ENCODE measurements at places on chromosomes 12 and 14.

DNA sequence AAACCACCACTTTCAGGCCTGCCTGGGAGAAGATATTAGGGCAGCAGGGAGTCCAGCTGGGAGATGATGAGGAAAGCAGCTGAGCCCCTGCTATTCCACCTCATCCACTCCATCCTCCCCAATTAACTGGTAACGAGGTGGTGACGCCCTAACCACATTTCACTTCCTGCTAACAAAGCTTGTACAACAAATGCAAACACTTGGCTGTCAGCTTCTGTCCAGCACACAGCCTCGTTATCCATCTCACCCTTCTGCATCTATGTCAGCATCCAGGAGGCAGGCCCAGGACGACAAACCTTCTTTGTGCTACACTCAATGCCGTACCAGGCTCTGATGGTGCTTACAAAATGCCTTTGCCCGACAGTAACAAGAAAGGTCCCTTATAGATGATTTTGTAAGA is 225.4 kb downstream of the APAF1 start:
- DNase-seq = no peak

DNA sequence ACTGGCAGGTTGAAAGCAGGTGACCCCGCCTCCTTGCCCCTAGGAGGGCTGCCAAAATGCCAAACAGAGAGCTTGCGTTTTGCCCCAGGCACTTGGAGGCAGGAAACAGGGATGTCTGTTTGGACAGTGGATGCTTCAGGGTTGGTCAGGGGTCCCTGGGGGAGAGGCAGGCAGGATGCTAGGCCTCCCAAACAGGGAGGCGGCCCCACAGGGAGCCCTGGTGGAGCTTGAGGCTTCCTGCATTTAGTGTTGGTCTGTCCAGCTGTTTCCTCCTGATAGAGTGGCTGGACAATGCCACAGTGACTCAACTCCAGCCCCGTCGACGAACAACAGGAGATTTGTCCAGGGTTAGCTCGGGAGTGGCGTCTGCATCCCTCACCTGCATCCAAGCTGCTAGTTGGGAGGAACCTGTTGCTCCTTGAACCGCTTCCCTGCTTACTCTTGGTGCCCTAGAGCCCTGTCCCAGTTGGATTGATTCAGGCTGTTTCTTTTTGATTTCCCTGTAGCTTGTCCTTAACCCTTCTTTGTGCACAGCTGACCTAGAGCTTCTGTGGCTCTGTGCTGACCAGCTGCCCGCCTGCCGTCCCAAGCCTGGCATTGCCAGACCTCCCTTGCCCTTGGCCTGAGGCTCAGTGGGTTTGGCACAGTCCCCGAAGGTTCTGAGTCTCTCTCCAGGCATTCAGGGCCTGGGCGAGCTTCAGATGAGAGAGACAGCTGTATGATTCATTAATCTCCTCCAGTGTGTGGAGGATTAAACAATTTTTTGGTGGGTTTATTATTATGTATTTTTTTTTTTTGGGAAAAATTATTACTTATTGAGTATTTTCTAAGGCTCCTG is 45.9 kb downstream of the TSPAN9 start:
- no peak for DNase-seq

- DNase-seq = no peak
Measured at GRCh38 chr12:4859478-4860210, 50.1 kb upstream of the KCNA1 start.

DNA sequence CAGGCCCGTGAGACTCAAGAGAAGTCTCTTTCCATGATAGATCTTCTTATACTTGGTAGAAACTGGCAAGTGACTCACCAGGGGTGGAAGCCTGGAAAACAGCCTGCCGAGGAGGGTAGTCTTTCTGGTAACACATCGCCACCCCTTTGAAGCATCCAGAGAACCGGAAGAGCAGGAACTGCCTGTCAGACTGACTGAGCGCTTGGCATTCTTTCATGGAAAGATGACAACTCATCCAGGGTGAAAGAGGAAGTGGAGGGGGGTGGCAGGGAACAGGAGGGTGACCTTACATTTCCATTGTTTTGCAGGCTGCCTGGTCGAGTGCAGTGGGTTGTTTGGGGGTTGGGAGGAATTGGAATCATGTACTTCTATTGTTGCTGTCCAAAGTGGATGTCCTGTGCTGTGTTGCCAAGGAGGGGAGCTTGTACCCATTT is 34.5 kb downstream of the PRKCH start:
- DNase-seq = no peak

DNA sequence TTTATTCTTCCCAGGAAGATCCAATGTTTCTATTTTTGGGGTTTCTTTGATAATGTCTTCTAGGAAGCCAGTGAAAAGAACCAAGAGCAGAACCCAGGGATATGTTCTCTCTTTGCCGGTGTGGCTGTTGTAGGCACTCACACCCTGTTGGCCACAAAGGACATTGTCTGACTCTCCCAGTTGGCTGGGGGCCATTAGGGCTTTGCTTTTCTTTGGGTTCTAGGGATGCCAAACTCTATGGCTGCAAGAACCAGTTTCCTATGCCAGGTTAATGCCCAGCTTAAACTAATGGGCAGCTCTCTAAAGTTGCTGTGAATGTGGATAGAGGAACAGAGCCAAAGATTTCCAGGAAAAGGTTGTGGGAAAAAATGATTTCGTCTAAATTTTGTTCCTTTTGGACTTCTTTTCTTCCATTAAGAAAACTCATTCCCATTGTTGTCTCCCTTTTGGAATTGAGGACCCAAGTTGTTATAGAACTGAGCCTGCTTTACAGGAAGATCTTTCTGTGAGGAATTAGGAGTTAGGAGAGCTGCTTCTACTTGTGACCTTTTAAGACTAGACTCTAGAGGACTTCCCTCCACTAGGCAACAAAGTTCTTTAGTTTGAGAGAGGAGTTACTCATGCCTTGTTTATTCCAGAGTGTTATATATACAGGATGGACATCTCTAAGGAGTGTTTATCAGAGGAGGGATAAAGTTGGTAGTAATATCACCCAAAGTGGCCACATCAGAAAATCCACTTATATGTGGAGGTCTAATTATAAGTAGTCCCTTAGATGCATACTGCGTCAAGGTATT is 13.1 kb downstream of the COPZ1 start:
- no peak for DNase-seq

DNA sequence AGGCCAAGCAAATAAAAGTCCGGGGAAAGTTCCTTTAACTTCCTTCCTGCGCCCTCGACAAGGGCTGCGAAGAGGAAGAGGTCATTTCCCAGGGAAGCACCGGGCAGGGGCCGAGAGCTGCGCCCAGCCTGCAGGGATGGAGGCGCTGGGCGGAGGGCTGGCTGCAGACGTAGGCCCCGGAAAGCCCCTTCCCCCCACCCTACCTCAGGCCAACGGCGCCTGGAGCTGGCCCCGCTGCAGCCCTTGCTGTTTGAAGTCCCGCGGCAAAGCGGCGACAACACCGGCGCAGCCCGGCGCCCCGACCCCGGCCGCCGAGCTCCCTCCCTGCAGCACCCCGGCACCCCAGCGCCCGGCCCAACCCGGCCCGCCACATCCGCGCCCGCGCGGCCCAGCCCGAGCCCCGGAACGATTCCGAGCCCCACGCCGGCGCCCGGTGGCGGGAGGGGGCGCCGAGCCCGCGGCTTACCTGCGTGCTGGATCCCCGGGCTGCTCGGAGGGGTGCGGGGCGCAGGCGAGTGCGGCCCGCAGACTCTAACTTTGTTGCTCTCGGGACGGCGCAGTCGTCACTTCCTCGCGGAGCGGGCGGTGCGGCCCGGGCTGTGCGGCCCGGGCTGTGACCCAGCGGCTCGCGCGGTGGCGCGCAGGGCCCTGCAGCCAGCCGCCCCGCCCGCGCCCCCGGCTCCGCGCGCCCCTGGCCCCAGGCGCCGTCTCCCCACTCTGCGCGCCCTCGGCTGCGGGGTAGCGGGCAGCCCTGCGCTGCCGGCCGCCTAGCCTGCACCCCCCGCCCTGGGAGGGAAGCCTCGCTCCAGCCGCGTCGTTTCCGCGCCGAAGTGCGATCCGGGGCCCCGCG is 64.8 kb upstream of the PTGR2 start:
- DNase-seq = peak; percentile 41

GRCh38 chr14:41000350-41000749 is 606.3 kb upstream of the LRFN5 start:
- DNase-seq = no peak

GRCh38 chr14:31947680-31948595 is 129.2 kb upstream of the ARHGAP5 start:
- DNase-seq = no peak

DNA sequence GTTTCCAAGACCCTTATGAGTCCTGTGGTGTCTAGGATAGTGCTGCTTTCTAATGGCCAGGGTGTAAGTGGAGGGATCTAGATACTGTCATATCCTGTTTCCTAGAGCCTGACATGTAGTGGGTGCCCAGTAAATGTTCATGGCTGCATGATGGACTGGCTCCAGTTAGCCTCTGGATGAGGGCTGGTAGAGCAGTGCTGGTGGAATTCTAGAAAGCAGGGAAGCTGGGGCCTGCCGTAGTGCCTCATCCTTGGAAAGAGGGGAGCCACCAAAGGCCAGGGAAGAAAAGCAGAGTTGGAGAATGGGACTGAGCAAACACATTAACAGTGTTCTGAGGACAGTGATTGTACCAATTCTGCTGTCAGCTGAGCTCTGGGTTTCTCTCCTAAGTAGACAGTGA is 637 bp downstream of the GZMB start:
- DNase-seq = no peak

GRCh38 chr12:124677552-124678356 is 110.3 kb upstream of the NCOR2 start:
- no peak for DNase-seq

GRCh38 chr12:48777501-48778400 is 11.1 kb downstream of the ADCY6 start:
- no peak for DNase-seq

- no peak for DNase-seq
Measured at GRCh38 chr12:63152321-63152700, 1.3 kb upstream of the AVPR1A start.

GRCh38 chr14:60003991-60004390 is 84.0 kb downstream of the LRRC9 start:
- no peak for DNase-seq

DNA sequence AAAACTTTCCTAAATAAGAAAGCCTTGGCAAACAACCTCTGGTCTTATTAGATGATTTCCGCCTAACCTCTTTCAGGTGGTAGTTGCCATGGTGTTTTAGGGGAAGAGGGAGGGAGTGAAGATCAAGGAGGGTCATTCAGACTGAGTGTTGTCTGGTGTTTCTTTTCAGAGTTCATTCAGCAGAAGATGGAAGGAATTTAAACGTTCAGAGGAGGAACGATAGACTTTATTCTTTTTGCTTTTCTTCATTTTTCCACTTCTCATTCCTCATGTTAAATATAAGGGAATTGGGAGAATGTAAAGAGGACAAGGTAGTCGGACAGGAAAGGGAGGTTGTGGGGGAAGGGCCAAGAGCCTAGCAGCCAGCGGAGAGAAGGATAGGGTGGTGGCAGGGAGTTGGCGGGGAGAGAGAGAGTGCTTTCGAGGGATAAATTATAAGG is 17.4 kb upstream of the SALL2 start:
- DNase-seq = no peak

DNA sequence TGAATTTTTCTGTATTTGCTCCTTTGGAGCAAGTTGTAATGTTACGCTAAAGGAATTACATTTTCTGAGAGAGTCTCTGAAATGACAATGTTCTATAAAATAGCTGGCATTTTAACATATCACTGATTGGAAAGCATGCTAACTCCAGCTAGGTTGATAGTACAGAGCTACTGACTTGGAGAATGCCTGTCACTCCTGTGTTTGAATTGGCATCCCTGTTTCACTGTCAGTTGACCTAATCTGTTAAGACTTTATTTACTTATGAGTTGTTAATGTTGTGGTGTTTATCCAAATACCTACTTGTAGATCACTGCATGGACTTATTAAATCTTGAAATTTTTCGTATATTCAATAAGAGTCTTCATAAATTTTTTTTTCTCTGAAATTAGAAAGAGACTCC is 33.6 kb downstream of the HCFC2 start:
- DNase-seq = no peak

GRCh38 chr14:99265571-99265970 is 6.4 kb downstream of the BCL11B start:
- DNase-seq = no peak

Measured in stimulated activated CD4-positive, alpha-beta T cell treated with anti-CD3 and anti-CD28 coated beads, Interleukin-15, amount 100 ng/mL, for 1 hour (primary cell).